Astrocyte of the spinal cord (primary cell): ENCODE measurements at places on chromosomes 1 and 21.

- DNase-seq: no peak
Observed at GRCh38 chr1:207691841-207692240, 46.9 kb downstream of the CR1L start.

- DNase-seq: peak; percentile 65
Observed at GRCh38 chr1:172451002-172451443, 7.2 kb upstream of the PIGC start.

DNA sequence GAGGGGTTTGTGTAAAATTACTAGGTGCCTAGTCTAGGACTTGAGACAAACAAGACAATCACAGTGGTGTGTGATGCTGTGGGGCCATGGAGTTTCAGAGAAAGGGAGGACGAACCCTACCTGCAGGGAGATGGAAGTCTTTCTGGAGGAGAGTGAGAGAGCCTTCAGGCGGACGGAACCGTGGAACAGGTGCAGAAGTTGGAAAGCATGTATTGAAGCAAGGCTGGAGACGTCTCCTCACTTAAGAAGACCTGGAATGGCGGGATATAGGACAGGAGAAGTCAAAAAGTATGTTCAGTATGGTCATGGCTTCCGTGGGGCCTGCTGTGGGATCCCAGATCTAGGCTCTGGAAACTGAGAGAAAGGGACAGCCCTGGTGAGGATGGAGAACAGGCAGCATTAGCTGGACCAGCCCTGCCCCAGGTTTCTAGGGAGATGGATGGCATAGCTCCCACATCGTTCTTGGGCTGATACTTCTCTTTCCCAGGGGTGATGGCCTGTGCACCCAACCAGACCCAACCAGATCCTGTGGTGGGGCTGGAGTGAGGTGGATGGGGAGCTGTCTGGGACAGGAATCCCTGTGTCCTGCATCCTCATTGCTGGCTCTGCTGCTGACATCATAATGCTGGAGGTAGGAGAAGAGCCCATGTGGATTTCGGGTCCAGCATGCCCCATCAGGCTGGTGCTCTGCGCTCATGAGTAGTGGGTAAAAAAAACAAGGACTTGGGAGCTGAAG is 15.0 kb upstream of the LRP8 start:
- DNase-seq: no peak

DNA sequence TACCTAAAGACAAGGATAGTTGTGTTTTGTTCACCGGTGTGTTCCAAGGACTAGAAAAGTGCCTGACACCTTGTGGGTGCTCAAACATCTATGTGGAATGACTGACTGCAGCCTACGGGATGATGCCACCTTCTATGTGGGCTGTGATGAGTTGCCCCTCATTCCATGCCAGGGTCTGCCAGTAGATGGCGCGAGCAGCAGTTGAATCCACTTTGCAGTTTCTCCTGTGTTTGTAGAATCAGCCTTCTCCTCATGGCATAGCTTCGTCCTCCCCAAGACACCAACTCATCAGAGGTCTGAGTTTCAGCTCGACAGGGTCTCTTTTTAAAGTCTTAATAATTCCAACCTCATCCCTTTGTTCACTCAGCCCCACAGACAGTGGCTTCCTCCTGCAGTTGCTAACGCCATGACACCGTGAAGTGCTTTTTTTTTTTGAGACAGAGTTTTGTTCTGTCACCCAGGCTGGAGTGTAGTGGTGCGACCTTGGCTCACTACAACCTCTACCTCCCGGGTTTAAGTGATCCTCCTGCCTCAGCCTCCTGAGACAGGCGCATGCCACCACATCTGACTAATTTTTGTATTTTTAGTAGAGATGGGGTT is 133.7 kb downstream of the CAPN8 start:
- peak; percentile 20 for DNase-seq

DNA sequence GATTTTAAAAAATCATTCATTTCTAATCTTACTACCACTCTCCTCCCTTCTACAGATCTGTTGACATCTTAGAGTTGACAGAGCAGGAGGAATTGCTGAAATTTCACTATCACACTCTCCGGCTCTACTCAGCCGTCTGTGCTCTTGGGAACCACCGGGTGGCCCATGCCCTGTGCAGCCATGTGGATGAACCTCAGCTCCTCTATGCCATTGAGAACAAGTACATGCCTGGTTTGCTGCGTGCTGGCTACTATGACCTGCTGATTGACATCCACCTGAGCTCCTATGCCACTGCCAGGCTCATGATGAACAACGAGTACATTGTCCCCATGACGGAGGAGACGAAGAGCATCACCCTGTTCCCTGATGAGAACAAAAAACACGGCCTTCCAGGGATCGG is 276.7 kb downstream of the ZP4 start:
- no peak for DNase-seq

GRCh38 chr1:204530932-204531331 is 14.7 kb downstream of the MDM4 start:
- DNase-seq: no peak

DNA sequence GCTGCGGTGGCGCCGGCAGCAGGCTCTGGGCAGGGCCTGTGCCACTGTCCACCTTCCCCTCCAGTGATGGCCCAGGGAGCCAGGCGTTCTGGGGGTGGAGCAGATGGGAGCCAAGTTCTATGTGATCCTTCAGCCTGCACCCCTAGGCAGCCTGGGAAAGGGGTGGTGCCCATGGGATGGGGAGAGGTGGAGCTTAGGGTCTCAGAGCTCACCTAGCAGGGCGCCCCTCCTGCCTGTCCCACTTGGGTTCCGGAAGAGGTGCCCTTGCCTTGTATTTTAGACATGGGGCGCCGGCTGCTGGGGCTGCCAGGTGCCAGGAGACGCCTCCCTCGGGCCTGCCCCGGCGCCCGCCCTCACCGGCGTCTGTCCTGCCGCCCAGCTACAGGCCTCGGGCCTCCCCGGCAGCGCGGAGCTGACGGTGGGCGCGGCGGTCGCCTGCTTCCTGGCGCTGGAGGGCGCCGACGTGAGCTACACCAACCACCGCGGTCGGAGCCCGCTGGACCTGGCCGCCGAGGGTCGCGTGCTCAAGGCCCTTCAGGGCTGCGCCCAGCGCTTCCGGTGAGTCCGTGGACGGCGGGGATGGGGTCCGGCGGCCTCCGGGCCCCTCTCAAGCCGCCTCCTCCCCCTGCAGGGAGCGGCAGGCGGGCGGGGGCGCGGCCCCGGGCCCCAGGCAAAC is 3.1 kb upstream of the MMP23B start:
- no peak for DNase-seq

DNA sequence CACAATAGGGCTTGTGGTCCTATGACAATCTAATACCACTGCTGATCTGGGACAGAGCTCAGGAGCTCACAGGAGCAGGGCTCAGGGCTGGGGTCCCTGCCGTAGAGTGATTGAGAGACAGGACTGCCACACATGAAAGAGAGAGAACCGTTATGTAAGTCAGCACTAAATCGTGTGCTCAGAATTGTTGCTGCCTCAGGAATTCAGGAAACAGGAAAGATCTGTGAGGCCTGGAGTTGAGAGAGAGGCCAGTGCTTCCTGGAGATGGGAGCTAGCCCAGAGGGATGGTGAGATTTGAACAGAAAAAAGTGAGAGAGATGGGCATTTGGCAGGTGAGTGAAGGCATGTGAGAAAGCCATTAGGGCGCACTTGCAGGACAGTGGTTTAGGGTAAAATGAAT is 17.5 kb upstream of the ACBD6 start:
- DNase-seq: no peak

GRCh38 chr1:245304698-245305097 is 149.9 kb downstream of the KIF26B start:
- no peak for DNase-seq

GRCh38 chr1:168609741-168610510 is 33.5 kb downstream of the XCL1 start:
- no peak for DNase-seq

DNA sequence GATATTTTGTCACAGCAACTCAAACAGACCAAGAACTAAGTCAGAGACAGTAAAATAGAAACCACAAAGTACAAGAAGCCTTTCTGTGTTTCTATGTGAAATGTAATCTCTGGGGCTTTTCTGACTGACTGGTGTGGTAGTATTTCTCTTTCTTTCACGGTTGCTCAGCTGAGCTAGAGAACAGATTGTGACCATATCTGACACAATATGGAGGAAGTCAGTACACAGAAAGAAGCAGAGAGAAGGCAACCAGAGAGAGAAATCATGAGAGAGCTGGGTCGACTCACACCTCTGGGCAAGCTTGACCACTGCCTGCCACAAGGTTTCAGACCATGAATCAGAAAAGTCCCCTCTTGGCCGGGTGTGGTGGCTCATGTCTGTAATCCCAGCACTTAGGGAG is 208.9 kb upstream of the GREM2 start:
- DNase-seq: no peak

DNA sequence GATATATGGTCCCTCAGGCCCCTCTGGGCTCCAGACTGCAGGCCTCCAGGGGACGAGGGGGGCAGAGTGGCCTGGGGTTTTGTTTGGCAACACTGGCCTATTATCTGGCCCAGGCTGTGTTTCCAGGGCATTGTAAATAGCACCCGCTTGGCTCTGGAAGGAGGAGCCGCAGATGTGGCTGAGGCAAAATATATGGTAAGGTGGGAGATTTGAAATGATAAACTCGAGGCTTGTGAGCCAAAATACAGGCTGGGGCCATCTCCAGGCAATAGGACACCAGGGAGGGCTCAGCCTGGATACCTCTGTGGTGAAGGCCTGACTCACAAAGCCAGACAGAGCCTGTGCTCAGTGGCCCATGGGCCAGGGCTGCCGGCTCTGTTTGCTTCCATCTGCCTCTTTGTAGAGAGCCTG is 14.0 kb downstream of the NAV1 start:
- peak; percentile 71 for DNase-seq

DNA sequence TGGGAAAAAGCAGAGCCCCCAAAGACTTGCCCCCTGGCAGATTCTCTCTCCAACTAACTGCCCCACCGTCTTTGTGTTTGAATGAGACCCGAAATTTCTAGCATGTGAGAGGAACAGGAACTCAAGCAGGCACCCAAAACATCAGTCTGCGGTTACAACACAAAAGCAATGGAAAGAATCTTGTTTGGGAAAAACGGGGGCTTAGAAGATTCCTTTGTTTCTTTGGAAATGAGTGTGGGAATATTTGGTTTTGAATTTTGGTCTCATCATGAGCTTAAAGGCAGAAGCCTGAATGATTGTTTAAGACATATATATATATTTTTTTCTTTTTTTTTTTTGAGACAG is 188.9 kb upstream of the TMEM51 start:
- DNase-seq: no peak

- no peak for DNase-seq
Observed at GRCh38 chr1:170853867-170854266, 81.5 kb upstream of the MROH9 start.

GRCh38 chr1:19437891-19438294 is 47.4 kb downstream of the CAPZB start:
- DNase-seq: peak; percentile 89

- DNase-seq: no peak
Observed at GRCh38 chr1:182713492-182713891, 29.1 kb upstream of the RGS8 start.

DNA sequence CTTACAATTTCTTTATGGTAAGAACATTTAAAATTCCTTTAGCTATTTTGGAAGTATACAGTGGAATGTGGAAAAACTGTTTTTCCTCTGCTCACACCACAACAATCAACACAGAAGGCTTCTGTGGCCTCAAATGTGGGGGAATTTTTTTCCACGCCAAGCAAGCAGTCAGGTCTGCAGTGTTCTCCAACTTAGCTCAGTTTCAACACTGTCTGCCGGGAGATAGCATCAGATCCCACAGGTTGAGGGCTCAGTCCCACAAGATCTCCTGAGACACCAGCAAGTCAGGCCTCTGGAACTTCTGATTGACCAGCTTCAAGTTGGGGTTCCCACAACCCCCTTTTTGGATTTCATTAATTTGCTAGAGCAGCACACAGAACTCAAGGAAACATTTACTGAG is 50.3 kb downstream of the PTBP2 start:
- DNase-seq: no peak

DNA sequence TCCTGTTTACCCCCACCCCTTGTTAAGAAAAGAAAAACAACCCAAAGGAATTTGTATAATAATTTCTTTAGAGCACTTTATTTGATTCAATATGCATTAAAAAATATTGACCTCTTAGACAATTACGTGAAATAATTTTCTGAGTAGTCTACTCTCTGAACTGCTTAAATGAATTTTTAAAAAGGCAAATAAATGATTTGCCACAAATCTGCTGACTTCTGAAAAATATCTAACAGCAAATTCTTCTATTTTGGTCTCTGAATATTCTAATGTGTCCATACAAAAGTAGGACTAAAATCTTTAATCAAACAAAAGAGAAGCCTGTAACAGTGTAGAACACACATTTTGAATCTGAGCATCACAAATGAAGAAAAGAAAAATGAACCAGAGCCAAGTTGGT is 115.1 kb downstream of the TRIM33 start:
- DNase-seq: no peak

GRCh38 chr1:119790451-119791198 is 20.6 kb downstream of the REG4 start:
- DNase-seq: no peak

DNA sequence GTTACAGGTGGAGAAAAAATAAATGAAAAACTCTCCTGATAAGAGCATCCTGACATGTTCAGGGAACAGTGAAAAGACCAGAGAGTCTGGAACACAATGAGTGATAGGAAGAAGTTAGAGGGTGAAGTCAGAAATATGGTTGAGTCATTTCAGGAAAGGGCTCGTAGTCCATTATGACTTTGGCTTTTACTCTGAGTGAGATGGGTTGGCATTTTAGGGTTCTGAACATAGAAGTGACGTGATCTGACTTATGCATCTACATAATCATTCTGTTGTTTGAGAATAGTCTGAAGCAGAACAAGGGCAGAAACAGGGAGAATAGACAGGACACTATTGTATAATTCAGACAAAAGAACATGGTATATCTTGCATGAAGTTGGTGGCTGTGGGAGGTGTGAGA is 5.8 kb downstream of the HMCN1 start:
- no peak for DNase-seq

DNA sequence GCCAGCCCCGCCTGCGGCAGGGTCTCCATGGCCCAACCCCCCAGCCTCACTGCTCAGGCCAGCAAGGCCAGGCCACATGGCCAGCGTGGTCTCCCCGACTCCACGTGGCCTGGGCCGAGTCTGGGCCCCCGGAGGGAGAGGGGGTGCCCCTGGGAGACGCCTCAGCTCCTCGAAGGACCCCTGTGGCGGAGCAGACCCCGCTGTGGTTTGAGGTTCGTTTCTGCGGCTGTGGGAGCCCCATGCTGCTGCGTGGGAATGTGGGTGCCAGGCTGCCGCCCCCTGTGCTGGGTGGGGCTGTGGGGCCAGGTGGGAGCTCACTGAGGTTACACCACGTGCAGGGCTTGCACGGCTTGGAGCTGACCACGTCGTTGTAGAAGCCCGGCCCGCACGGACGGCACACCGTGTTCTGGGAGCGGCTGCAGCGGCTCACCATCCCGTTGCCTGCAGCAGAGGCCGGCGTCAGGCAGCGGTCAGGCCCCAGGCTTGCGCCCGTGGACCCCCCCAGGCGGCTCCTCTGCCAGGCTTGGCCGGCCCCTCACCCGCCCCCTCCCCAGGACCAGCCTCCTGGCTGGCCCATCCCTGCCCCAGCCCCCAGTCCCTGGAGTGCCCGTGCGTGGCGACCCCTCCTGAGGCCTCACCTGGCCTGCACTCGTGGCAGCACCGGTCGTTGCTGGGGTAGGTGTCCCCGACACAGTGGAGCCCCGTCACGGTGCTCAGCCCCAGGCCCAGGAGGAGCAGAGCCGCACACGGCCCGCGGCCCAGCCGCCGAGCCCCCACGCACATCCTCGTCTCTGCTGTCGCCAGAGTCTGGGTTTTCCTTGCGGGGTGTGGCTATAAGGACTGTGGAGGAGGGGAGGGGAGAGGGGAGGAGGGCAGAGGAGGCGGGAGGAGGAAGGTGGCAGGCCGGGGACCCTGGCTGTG is at the start of gene TNFRSF4:
TNFRSF4 (minus strand) TSS at position 809 of the 921 bp plus-strand sequence; CDS start at position 783, 26 bp downstream.
- no peak for DNase-seq
